ENCODE measurements at places on chromosomes 1 and 21. TPM values are rescaled to one million over a fixed set of nuclear protein-coding genes. Genes with fewer than 3 reads are reported as not detected.

Gene ETV3L
- not detected for total RNA-seq

Gene OR2L2
- total RNA-seq = 0.10 TPM

Gene FAM110D
- 4.5 TPM for total RNA-seq

Gene SH3GLB1
- 129 TPM for total RNA-seq

Gene LEFTY1
- total RNA-seq = 0.28 TPM

Gene VWA5B1
- total RNA-seq = not detected

Gene ZNF672
- 23.4 TPM for total RNA-seq

Gene SH3BP5L
- 18.4 TPM for total RNA-seq

DNA sequence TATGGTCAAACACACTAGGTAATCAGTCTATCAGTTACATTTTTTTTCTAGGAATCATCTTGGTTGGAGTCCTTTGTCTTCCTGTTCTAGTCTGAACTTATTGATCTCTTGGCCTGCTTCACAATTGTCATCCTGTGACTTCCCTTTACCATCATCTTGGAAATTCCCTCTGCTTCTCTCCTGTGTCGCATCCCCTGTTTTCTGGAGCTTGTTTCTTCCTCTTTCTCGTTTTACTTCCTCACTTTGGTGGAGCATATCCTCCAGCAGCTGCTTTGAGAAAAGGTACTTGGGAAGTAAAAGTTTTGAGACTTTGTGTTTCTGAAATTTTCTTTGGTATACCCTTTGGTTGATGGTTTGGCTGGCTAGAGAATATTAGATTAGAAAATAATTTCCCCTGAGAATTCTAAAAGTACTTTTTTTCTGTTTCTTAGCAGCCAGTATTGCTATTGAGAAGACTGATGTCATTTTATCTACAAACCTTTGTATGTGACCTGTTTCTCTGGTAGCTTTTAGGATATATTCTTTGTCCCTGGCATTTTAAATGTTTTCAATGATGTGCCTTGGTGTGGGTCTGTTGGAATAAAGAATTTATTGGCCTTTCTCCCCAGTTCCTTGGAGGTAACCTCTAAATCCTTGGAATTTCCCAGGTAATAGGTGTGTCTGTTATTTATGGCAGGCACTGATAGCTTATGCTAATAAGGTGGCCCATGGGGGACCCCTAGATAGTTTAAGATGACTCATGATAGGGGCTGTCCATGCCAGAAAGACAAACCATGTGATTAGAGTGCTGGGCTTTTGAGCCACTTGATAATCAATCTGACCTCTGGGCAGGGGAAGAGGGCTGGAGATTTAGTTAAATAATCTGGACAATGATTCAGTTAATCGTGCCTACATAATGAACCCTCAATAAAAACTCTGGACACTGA is 6.1 kb upstream of the MYCL start:
- DNase-seq = no peak

- DNase-seq = no peak
Measured at GRCh38 chr1:15966081-15966955, 9.6 kb downstream of the ZBTB17 start.

GRCh38 chr1:1431845-1432273 is 3.6 kb upstream of the VWA1 start:
- peak; percentile 84 for DNase-seq

DNA sequence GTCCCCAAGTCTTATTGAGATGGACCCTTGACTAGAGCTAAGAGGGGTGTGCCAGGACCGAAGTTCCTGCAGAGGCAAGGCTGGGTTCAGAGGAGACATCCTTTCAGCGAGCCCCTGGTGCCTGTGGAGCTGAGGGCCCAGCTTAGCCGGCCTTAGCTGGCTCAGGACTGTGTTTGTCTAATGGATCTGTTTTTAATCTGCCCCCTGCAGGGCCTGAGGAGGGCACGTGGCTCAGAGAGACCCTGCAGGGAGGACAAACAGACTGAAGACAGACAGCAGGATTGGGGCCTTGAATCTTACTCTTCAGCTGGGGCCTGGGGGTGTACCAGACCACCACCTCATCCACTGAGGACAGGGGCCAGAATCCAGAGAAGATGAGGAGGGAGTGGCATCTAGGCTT is 1.6 kb downstream of the CRABP2 start:
- DNase-seq = no peak

DNA sequence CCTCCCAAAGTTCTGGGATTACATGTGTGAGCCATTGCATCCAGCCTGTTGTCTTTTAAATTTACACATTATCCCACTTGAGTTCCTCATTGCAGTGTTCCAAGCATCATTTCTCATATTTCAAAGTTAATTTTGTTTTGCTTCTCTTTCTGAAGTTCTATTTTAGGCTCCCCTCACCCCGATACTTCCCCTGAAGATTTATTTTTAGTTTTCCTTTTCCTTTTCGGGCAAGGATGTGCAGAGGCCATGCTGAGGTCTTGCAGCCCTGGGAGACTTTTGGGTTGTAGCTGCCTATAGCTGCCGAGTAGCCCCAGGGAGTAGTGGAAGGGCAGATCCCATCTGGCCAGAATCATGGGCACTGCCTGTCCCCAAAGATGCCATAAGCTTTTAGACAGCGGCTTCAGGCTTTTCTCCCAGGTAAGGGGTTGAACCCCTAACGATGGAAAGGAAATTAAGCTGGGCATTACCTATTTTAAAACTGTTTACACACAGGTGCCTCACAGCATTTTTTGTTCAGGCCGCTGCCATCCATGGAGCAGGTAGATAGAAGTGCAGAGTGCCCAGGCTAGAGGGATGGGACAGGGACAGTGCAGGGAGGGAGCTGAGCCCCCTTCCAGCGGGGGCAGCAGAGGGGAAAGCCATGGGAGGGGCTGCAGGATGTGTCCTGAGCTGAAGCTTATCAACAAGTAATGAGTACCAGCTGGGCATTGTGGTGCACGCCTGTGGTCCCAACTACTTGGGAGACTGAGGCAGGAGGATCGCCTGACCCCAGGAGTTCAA is 15.9 kb downstream of the PSEN2 start:
- DNase-seq = peak; percentile 56

- DNase-seq = no peak
Measured at GRCh38 chr1:230715510-230715909, 1.6 kb upstream of the AGT start.

GRCh38 chr1:52549267-52549666 is 3.6 kb downstream of the TUT4 start:
- DNase-seq = no peak

DNA sequence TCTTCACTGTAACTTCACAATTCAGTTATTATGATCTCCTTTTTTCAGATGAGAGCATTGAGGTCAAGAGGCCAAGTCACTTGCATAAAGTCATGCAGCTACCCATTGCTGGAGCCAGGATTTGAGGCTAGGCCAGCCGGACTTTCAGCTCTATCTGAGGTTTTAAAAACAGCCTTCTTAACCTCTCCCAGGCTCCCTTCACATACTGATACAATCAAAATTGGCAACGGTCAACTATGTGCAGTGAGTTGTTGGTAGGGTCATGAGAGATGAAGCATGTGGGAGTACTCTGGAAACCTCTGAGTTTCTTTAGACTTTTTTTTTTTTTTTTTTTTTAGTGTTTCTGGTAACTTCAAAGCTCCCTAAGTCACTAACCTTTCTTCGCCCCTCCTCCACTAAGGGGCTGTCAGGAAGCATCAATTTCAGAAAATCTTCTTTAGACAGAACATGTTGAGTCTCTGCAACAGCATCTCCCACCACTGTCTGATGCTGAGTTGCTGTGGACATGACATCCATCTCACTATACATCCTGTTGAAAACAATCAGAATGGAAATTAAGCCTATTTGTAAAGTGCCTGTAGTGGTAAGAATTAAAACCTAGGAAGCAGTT is 201.8 kb downstream of the SIPA1L2 start:
- no peak for DNase-seq

DNA sequence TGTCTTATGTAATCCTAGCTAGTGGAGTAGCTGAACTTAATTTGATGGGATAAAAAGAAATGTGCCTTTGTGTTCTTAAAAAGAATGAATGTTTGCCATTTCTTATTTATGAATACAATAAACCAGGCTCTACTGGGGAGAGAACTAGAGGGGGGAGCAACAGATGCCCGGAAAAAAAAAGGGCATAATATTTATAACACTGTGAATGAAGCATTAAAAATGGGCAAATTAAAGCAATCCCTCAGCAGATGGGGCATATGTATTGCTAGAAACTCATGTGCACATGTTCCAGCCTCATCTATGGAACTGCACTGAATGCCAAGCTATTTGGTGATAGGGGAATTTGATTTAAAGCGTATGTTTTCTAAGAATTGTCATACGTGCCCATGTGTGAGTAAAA is 42.3 kb upstream of the KCNJ6 start:
- no peak for DNase-seq

DNA sequence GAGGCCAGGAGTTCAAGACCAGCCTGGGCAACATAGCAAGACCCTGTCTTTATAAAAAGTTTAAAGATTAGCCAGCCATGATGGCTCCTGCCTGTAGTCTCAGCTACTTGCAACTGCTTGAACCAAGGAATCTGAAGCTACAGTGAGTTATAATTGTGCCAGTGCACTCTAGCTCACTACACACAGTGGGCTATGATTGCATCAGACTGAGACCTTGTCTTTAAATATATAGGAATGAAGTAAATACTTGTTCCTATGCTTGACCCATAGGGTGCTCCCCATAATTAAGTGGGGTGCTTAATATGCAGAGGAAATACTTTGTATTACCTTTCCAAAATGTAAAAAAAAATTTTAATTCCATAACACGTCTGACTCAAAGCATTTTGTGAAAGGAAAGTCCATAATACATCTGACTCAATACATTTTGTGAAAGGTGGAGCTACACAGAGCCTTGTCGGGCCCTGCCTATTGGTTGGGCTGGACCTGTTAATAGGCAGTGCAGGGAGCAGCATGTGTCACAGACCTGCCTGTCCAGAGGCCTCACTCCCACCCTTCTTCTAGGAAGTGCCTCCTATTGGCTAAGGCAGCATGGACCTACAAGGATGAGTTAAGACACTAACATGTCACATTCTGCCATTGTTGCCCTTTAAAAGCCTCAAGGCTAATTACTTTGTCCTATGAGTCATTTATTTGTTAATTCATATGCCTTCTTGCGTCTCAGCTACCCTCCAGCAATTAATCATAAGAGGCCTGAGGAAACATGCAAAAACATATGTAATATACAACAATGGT is 33.6 kb downstream of the CD58 start:
- no peak for DNase-seq

- DNase-seq = no peak
Measured at GRCh38 chr1:20409971-20410370, 76.0 kb downstream of the CAMK2N1 start.

GRCh38 chr1:151472856-151473731 is 13.8 kb upstream of the POGZ start:
- DNase-seq = no peak

DNA sequence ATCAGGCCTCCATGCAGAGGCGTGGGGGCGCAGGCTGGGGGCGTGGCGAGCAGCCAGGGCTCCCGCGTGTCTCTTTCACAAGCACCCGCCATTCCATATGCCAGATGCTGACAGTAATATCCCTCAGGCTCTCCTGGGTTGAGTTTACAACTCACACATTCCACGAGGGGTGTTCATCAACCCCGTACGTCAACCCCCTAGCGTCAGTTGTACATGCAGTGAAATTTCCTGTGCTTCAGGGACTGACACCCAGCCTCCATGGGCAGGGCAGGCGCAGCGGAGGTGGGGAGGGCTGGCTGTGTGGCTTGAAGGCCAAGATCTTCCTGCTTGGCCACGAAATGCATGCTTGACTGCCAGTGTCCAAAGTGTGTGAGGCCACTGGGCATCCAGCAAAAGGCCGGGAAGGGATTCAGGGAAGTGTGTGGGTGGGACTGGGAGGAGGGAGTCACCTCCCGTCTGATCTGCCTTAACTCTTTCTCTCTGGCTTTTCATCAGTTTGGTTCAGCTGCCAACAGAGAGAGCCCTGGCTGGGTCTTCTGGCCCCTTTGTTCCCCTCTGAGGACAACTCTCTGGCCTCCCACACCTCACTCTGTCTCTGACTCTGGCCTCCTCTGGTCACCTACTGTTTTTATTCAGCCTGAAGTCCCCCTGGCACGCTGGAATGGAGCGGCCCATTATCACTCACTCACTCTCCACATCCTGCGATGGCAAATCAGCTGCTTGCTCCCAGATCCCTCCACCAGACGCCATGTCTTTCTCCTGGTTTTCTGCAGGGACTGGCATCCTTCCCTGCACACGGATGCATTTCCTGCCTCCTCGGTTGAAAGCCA is 33.8 kb downstream of the CLIC6 start:
- peak; percentile 95 for DNase-seq

DNA sequence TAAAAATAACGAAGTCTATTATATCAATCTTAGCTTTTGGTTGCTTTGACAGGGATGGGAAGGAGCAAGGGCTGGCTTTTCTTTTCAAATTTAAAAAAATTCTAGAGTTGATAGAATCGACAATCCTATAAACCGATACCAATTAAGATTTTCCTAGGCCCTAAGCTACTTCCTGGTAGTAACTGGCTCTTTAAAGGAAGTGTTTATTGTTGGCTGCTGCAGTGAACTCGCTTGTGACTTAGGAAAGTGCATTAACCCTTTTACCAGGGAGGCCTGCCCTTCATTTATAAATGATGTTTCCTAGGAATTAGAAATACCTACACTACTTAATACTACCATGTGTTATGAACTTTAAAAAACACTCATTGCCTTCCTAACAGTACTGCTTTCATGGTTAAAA is 33.2 kb downstream of the ATP5PF start:
- DNase-seq = no peak

- no peak for DNase-seq
Measured at GRCh38 chr1:192489047-192489446, 86.5 kb upstream of the RGS1 start.

GRCh38 chr1:52111492-52111891 is 30.4 kb upstream of the ZFYVE9 start:
- DNase-seq = no peak

- no peak for DNase-seq
Measured at GRCh38 chr1:166908942-166909341, 32.9 kb upstream of the TADA1 start.

- DNase-seq = no peak
Measured at GRCh38 chr1:114901814-114902213, 47.2 kb downstream of the SYCP1 start.

GRCh38 chr1:100065183-100065968 is 67.4 kb downstream of the SASS6 start:
- DNase-seq = no peak

DNA sequence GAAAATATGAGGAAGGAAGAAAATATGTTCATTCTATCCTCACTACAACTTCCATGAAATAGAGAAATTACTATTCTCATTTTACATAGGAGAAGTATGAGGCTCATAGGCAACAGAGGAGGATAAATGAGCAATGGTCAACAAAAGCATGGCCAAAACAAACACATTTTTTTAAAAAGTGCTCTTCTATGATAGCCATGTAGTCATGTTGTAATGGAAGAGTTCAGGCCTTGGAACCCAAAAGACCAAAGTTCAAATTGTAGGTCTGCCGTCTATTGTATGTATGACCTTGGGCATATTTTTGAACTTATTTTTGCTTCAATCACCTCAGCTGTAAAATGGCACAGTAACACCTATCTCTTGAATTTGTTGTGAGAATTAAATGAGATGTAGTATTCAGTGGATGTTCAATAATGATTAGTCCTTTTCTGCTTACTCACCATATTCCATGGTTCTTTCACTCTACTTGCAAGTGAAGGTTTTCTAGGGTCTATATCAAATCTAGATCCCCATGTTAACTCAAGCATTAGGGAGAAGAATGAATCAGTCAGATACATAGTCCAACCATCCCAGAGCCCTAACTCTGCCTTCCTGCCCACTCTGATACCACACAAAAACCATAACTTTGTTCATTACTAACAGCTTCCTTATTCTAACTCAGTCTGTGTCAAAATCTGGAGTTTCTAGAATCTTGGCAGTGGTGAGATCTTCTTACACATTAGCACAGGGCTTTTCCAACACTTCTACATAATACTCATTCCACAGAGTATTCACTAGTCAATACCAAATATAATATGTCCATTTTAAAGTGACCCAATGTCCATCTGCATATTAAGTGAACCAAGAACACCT is 353.2 kb downstream of the PLPP3 start:
- no peak for DNase-seq

Data from posterior vena cava (tissue), 2 donors.